CD4-positive, alpha-beta T cell treated with Interleukin-1 beta for 1 hour (primary cell): ENCODE measurements at places on chromosomes 4 and X.

- no peak for DNase-seq
Observed at GRCh38 chr4:168859888-168860694, 150.0 kb downstream of the CBR4 start.

- DNase-seq = no peak
Observed at GRCh38 chr4:108351791-108352190, 183.1 kb upstream of the LEF1 start.

DNA sequence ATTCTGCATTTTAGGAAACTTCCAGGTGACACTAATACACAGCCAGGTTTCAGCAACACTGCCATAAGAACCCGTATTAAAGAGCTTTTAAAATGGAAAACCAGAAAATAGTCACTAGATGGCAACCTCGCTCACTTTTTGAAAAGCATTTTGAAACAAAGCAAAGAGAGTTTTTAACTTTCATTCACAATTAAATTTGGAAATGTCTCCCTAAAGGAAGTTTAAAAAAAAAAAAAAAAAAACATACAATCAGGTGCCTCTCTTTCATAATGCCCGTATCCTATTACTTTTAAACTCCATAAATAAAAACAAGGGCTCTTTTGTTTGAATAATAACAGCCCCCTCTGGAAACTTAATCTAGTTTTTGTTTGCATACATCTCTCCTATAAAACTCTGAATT lies 20.3 kb downstream of the MEPE start:
- no peak for DNase-seq

GRCh38 chrX:48789366-48790220 lies 3.2 kb downstream of the GATA1 start:
- no peak for DNase-seq

DNA sequence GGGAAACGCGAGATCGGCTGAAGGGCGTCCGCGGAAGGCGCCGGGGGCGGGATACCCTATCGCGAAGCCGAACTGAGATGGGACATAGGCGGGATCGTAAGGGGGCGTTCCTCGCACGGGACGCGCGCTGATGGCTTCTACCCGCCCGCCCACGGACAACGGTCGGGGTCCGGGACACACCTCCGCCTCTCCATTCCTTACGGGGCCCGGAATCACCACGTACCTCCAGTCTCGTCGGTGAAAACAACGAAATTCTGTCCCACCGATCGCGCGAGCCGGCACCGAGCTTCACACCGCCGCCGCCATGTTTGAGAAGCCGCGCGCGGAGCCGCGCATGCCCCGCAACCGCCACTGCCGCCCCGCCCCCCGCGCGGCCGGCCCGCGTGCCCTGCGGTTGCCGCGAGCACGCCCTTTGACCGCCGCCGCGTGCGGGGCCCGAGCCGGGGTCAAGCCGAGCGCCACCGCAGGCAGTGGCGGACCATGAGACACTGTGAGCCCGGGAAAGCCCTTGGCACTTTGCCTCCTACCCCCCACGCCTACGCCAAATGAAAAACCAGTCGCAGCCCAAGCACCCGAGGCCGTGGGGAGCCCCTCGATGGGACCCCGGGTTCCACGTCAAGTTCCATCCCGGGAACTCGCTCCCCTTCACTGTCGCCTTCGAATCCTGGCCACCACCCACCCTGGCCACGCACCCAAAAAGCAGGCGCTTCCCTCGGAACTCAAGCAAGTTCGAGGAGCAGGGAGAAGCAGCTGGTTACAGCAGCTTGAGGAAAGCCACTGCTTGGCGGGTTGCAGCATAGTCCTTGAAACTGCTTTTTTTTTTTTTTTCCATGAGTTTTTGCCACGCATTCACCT lies at the start of gene SCML2:
TSS of gene SCML2 (minus strand) at position 320 of the 855 bp plus-strand sequence. CDS start 20,617 bp downstream, outside the sequence.
- peak; percentile 18 for DNase-seq

DNA sequence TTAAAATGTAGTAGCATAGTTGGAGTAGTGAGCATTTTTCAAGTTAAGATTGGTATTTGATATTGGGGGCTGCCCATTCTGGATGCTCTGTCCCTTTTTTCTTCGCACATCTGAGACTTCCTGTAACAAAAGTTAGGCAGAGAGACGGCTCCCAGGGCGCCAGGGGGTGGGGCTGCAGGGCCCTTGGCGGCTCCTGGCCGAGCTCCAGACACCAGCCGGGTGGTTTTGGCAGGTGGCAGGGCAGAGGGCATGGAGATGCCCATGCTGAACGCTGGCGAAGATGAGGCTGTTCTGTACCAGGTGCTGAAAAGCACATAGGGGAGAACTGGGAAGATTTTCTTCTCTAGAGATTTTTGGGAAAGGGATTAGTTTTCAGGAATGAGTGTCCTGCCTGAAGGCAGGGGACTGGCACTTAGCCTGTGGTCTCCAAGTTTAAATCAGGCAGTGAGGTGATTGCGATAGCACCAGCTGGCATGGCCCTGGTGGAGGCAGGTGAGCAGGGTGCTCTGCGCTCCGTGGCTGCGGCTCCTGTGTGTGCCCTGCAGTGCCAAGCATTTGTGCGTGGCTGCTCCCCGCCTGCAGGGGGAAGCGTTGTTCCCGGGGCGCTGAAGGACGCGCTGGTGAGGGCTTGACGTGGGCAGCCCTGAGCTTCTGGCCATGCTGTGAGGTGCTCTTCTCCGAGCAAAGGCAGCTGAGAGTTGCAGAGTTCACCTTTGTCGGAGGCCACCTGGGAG lies 23.6 kb upstream of the HGFAC start:
- no peak for DNase-seq

DNA sequence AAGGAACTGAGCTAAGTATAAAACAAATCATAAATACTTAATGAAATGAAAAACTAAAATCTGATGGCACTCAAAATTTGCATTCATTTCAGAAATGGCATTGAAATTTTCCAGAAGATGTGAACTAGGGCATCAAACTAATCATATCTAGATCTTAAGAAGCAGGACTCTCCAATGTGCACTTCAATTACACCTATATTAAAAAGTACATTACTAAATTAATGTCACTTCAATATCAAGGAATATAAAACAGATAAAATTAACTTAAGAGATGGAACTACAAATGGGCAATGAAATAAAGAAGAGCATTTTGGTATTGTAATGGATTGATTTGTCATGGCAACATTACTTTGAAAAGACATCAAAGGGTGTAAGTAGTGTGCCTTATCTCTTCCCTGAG lies 20.3 kb downstream of the NPY2R start:
- DNase-seq = no peak
